Activated T-cell treated with anti-CD3 and anti-CD28 coated beads for 48 hours (primary cell): ENCODE measurements at places on chromosomes 12 and 14.
A peak's percentile ranks its signal among the peaks of the same experiment; 100 is the strongest.

DNA sequence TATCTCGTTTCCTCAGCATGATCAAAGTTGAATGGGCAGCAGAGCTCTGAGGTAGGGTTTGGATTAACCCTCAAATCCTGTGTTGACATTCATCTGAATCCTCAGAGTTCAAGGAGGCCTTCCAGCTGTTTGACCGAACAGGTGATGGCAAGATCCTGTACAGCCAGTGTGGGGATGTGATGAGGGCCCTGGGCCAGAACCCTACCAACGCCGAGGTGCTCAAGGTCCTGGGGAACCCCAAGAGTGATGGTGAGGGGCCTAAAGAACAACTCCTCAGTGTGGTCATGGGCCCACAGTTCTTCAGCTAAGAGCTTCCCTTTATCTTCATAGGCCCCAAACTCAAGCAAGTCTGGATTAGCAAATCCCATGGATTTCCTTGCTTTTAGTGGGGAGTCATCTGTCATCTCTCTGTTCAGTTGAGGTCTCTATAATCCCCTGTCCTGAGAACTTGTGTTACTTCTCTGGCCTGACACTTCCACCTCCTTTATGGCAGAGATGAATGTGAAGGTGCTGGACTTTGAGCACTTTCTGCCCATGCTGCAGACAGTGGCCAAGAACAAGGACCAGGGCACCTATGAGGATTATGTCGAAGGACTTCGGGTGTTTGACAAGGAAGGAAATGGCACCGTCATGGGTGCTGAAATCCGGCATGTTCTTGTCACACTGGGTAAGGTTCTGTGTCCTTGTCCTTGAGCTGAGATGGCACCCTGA lies 1.5 kb downstream of the MYL6 start:
- no peak for DNase-seq

DNA sequence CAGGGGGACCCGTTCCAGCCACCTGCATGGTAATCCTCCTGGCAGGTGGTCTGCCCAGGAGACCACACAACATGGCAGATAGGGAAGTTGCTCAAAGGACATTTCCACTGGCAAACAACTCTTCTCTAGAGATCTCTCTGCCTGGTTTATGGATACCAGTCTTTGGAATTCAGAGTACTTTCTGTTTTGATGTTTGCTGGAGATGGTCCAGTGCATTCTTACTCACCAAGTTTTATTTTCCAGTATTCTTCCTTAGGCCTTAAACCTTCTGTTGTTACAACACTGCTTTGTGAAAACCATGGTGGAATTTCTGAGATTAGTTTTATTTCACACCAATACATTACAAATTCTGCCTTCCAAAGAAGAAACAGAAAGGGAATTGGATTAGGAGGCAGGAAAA lies 428.3 kb downstream of the FUT8 start:
- no peak for DNase-seq

GRCh38 chr14:103310576-103311095 lies 23.4 kb upstream of the EIF5 start:
- no peak for DNase-seq

DNA sequence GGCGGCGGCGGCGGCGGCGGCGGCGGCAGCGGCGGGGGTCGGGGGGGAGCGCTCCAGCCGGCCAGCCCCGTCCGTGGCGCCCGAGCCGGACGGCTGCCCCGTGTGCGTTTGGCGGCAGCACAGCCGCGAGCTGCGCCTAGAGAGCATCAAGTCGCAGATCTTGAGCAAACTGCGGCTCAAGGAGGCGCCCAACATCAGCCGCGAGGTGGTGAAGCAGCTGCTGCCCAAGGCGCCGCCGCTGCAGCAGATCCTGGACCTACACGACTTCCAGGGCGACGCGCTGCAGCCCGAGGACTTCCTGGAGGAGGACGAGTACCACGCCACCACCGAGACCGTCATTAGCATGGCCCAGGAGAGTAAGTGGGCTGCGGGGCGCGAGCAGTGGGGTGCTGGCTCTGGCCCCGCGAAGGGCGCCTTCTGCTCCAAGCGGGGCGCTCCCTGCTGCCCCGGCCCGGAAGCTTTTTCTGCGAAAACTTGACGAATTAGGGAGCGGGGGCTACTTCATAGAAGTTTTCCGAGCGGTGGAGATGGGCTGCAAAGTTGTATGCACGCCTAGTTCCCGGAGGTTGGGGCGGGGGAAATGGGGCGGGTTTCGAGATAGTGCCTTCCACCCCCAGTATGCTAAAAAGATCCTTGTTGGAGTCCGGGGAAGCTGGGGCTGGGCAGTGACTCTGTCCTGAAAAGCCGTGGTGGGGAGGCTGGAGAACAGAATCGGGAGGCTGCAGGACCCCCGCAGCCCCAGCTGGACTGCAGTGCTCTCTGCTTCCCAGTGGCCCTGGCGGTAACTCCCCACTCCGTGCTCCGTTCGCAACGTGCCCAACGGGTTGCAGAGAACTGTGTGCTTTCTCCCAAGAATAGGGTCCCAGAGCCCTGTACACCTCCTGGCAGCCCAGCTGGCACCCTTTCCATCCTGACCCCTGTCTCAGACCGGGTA lies 751 bp downstream of the GDF11 start:
- peak; percentile 43 for DNase-seq

GRCh38 chr14:35944847-35945246 lies 118.7 kb downstream of the BRMS1L start:
- DNase-seq: no peak

DNA sequence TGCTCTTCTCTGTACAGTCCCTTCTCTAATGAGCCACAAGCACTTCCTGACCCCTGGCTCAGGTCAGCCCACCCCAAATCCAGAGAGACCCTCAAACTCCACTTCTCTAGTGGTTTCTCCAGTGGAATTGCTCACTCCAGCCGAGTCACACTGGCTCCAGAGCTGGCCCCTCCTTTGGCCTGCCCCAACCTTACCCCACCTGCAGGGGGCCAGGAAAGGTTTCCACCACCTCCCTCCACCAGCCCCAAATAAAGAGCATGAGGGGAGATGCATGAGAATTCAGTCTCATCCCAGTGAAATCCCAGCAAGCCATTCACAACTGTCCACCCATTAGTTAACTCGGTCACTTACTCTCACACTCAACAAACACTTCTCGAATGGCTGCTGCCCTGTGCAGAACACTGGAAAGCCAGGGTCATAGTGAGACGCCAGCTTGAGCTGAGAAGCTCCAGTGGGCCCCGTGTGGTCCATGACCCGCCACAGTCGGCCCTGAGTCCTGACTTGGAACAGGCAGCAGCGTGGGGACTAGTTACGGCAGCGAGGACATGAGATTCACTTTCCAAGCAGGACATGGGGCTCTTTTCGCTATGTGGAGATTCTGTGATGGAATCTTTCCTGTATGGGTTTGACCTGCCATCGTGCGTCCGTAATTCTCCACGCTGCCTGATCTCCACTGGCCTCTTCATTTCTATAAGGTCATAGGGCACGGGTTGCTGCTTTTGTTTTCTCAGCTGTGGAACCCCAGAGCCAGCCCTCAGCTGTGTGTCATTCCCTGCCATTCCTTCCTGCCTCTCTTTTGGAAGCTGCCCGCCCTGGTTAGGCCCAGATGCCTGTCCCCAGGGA lies 44.2 kb downstream of the SLC6A12 start:
- DNase-seq: no peak

DNA sequence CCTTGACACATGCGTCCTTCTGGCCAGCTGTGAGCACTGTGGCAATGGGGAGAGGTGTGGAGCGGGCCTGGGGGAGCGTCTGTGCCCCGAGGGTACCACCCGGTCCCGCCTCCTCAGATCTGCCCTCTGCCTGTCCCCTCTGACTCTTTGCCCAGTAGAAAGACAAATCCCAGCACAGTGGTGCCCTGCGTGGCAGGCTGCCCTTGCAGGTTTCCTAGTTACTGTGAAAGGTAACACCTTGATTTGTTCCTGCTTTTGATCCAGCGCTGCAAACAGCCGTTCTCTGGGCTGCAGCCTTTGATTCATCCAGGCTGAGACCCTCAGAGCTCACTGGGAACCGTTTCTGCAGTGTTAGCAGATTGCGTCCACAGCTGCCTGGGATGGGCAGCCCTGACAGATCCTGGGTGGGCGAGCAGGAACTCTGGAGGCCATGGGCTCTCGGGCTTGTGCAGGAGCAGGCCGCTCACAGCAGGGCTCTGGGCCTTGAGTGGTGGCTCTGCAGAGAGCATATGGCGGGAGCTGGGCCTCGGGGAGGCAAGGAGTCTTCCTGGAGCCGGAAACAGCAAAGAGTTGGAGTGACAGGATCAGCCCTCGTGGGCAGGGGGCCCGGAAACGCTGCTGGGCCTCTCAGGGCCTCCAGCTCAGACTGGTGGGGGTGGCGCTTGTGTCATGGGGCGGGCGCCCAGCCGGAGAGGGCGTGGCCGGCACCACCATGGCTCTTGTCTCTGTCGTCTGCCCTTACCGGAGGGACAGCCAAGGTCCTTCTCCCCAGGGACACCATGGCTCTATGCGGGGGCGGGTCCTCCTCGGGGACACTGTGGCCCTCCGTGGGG lies 16.6 kb downstream of the FBRSL1 start:
- DNase-seq: peak; percentile 66

DNA sequence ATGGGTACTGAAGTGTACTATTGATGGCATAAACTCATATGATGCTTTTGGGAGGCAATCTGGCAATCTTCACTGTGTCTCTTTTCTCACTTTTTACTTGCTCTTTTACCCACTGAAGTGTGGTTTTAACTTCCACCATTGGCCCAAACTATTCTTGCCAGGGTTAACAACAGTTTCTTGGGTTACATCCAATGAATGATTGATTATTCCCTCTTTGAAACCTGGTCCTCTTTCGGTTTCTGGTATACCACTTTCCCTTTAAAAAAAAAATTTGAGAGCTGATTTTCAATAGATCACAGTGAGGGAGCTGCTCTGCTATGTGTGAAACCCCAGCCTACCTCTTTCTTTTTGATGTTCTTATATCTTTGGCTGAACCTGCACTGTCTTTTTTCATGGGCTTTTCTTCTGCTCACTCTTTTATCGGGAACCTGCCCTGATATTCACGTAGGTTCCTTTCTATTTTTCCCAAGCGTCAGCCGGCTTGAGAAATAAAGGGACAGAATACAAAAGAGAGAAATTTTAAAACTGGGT lies 56.1 kb upstream of the OR4E1 start:
- no peak for DNase-seq

GRCh38 chr12:1927751-1928351 lies 9.4 kb upstream of the CACNA2D4 start:
- no peak for DNase-seq

- no peak for DNase-seq
Observed at GRCh38 chr14:93317875-93318807, 14.7 kb downstream of the BTBD7 start.

- no peak for DNase-seq
Observed at GRCh38 chr12:108190529-108190928, 61.4 kb downstream of the WSCD2 start.

- no peak for DNase-seq
Observed at GRCh38 chr12:46084666-46085631, 94.6 kb upstream of the SCAF11 start.

- DNase-seq: no peak
Observed at GRCh38 chr12:48184549-48184922, 1.1 kb downstream of the CCDC184 start.

GRCh38 chr12:47747126-47747525 lies 11.6 kb downstream of the RAPGEF3 start:
- no peak for DNase-seq

DNA sequence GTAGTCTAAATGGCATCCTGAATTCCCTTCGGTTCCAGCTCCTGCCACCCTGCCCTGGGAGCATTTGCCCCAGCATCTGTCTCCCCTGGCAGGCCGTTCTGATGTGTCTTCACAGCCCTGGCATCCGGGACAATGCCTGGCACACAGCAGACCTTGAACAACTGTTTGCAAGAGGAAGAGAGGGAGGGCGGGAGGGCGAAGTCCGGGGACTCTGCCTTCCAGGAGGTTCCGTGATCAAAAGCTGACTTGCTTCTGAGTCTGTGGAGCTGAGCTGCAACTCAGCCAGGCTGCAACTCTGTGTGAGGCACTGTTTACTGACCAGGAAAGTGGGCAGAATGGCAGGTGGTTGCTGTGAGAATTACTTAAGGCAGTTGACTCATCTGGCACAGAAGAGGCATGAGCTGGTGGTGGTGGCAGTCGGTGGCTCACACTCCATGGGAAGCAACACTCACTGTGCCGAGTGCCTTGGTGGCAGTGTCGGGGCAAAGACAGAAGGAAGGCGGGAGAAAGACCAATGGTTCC lies 61.1 kb upstream of the DLK1 start:
- DNase-seq: no peak

DNA sequence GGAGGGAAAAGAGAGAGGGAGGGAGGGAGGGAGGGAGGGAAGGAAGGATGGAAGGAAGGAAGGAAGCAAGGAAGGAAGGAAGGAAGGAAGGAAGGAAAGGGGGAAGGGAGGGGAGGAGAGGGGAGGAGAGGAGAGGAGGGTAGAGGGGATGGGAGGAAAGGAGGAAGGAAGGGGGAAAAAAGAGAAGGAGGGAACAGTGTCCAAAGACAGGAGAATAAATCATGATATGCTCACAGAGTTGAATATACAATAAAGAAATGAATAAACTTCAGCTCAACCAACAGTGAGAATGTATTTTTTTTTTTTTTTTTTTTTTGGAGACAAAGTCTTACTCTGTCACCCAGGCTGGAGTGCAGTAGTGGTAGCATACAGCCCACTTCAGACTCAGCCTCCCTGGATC lies 4.0 kb downstream of the OR6J1 start:
- no peak for DNase-seq

GRCh38 chr12:15404485-15404884 lies 82.2 kb downstream of the PTPRO start:
- no peak for DNase-seq

- no peak for DNase-seq
Observed at GRCh38 chr12:25254271-25254880, 3.6 kb upstream of the KRAS start.

DNA sequence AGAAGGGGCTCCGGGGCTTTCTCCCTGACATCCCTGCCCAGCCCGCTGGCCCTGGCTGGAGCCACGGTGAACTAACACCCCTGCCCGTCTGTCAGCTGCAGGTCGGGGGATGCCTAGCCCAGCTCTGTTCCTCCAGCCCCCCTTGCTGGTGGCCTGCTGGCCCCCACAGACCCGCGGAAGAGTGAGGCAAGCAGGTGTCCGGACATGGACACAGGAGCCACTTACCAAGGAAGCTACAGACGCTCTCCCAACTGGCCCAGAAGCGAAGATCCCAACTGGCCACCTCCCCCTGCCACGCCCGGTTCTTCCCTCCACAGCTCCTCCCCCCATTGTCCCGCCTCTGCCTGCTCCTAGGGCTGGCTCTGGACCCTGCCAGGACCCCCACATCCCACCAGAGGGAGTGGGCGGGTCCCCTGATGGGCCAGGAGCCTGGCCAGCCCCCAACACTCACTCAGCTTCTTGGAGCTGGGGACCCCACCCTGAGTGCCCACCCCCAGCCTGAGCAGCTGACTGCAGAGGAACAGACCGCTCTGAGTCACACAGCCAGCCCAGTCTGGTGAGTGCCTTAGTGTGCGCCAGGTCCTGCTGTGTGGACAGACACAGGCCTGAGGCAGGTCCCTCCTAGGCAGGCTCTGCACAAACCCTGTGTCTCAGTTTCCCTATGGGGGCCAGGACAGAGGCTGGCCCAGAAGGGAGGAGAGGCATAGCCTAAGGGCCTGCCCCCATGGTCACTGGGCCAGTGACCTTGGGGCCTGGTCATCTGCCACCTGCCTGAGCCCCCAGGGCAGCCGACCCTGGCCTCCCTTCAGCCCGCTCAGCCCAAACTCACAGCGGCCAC lies 7.7 kb downstream of the AHNAK2 start:
- no peak for DNase-seq

- no peak for DNase-seq
Observed at GRCh38 chr12:116833474-116833873, 47.8 kb downstream of the HRK start.
